Activated CD4-positive, alpha-beta T cell treated with anti-CD3 and anti-CD28 coated beads, Interleukin-2, amount 50 U/mL, for 4 hours (primary cell): ENCODE measurements at places on chromosomes 12 and 14.

- DNase-seq, result no peak
Measured at GRCh38 chr12:20549108-20549719, 145.9 kb upstream of the SLCO1C1 start.

DNA sequence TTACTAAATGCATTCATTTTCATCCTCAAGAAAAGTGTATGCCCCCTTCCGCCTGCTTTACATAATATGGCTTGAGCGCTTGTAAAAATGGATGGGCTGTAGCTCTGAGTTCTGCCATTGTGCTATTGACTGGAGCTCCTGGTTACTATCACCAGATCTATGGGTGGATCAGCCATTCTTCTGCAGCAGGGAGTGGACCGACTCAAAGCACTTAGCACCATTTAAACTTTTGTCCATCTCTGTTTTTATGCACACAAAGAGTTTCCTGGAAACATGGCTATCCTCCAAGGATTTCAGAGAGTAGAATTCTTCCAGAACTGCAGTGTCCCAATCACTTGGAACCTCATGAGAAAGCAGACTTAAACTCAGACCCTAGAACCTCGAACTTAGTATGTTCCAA lies 4.5 kb upstream of the NUMB start:
- no peak for DNase-seq

- DNase-seq, result no peak
Measured at GRCh38 chr12:78406828-78407227, 457.7 kb upstream of the SYT1 start.

DNA sequence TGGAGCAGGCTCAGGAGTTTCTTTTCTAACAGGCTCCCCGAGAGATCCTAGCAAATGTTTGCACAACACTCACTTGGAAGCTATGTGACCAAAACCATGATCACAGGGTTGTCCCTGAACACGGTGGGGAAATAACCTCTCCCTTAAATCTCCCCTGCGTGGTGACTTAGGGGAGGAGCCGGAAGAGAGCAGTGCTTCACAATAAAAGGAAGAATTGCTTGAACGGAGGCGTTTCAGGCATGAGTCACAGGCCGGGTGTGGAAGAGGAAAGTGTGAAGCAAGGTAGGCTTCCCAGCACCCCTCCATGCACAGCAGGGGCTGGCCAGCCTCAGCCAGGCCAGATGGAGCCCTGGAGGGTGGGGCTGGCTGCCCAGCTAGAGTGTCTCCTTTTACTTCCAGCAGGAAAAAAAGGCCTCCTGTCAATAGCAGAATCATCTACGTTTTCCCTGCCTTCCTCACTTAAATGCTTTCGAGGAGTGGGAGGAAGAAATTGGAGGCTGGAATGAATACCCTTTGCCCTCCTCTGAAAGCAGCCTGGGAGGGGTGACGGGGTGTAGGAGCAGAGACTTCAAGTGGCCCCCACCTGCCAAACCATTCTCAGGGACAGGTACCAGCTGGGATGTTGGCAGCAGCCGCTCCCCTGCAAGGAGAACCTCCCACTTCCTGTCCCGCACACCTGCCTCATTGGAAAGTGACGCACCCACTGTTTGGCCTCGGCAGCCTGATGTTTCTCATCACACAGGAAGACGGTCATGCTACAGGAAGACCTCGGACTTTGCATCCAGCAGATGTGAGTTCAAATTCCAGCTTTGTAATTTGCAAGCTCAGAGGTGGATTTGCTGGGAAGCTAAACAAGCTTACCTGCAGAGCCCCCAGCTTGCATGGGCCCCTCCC lies 30.1 kb upstream of the PPP2R5C start:
- DNase-seq, result peak; percentile 88

GRCh38 chr12:46373301-46374296 lies 1.0 kb upstream of the SLC38A2 start:
- peak; percentile 15 for DNase-seq

GRCh38 chr14:50800032-50800431 lies 30.9 kb downstream of the NIN start:
- DNase-seq, result no peak

DNA sequence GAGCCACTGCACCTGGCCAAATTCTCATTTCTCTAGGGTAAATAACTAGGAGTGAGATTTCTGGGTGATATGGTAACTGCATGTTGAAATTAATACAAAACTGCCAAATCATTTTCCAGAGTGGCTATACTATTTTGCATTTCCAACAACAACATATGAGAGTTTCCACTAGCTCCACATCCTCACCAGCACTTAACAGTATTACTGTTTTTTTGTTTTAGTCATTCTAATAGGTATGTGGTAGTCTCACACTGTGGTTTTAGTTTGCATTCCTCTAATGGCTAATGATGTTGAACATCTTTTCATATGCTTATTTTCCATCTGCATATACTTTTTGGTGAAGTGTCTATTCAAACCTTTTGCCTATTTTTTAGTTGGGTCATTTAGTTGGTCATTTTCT lies 5.8 kb upstream of the ZFP36L1 start:
- no peak for DNase-seq

- no peak for DNase-seq
Measured at GRCh38 chr14:75196468-75196867, 20.1 kb upstream of the TMED10 start.

- no peak for DNase-seq
Measured at GRCh38 chr14:99889268-99889667, 96.1 kb downstream of the EML1 start.

GRCh38 chr14:73007835-73008234 lies 19.1 kb downstream of the ZFYVE1 start:
- DNase-seq, result no peak

DNA sequence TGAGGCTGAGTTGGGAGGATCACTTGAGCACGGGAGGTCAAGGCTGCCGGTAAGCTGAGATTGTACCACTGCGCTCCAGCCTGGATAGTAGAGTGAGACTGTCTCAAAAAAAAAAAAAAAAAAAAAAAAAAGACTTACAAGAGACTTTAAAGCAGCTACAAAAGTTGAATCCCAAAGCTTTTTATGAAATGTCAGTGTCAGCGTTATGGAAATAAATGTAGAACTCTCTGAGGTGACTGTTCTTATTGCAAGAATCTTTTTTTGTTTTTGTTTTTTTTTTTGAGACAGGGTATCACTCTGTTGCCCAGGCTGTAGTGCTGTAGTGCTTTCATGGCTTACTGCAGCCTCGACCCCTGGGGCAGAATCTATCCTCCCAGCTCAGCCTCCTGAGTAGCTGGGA lies 17.2 kb downstream of the FUT8 start:
- DNase-seq, result no peak

GRCh38 chr14:70872678-70873020 lies 34.6 kb upstream of the PCNX1 start:
- no peak for DNase-seq

GRCh38 chr12:58171914-58172313 lies 230.5 kb downstream of the ATP23 start:
- no peak for DNase-seq
